ENCODE measurements at places on chromosomes 11 and 22.

DNA sequence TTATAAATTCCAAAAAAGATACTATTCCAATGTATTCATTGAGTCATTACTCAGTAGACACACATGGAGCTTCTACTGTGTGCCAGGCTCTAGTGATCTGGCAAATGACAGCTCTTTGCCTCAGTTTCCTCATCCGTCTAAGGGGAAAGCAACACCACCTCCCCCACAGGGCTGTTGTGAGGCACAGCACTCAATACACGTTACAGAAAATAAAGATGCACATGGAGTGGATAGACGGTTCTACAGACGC, 6.5 kb upstream of the MALAT1 start:
- no peak for DNase-seq

- no peak for DNase-seq
Measured at GRCh38 chr11:78594814-78595213, 20.1 kb upstream of the NARS2 start.

GRCh38 chr11:5285703-5286340, 15.9 kb downstream of the OR51B4 start:
- no peak for DNase-seq

- DNase-seq: no peak
Measured at GRCh38 chr22:38446018-38446601, 8.9 kb downstream of the KCNJ4 start.

GRCh38 chr22:28933321-28933720, 49.9 kb downstream of the ZNRF3 start:
- no peak for DNase-seq

- DNase-seq: no peak
Measured at GRCh38 chr11:44610186-44610955, 44.9 kb downstream of the CD82 start.

DNA sequence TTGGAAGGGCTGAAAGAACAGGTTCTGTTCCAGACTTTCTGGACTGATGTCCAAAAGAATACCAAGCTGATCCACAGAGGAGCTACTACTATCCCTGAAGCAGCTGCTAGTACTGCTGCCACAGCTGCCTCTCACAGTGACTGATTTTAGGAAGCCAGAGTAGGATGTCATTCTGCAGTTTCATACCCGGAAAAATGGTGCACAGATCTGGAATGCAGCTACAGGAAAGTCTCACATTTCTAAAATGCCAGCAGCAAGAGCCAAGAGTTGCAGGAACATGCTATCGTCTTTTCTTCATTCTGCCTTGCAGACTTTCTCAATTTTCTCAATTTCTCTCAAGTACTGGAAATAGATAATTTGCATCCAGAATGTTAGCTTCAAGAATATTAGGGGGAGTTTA, 19.4 kb upstream of the CCDC179 start:
- no peak for DNase-seq

GRCh38 chr22:16819249-16819648, 6.0 kb downstream of the XKR3 start:
- no peak for DNase-seq

GRCh38 chr11:61885784-61886580, 5.4 kb downstream of the FADS3 start:
- DNase-seq: no peak

DNA sequence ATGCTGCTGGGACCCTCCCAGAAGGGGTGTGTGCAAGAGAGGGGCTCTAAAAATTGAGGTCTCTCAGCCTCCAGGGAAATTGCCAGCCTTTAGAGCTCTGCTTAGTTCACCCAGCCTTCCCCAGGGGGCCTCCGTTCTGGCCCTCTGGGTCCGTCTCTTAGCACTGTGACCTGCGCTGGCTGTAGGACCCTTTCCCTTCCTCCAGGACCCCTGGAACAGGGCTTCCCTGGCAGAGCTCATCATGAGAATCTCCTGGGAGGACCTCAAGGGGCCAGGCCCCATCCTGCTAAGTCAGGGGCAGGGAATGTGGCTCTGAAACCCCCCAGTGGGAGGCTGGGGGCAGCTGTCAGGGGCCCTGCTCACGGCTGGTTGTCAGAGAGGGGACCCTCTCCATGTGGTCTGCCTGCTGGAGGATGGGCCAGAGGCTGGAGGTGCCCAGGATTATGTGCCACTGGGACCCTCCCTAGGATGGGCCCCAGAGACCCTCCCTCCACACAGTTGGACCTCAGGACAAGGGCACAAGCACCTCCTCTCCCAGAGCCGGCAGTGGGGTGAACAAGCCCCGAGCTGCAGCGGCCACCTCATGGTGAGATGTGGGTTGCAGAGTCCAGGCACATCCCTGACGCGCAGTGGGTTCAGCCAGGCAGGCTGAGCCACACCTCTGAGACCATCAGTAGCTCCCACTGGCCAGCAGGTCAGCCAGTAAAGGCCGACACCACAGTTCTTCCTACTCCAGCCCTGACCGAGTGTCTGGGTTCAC, 27.1 kb upstream of the GAL start:
- DNase-seq: no peak

DNA sequence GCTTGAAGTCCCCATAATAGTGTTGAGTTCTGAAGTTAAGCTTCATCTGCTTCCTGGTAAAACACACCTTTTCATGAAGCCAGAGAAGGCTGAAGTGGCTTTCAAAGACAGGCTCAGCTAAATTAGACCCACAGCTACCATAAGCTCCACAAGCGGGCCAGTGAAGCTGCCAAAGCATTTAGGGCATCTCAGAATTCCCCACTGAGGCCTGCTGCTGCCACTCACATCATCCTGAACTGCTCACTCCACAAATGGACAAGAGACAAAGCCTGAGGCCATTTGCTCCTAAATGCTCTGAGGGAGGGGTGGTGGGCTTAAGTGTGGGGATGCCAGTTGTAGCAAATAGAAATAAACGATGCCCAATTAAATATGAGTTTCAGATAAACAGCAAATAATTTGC, 14.6 kb downstream of the CCDC83 start:
- DNase-seq: no peak

- peak; percentile 45 for DNase-seq
Measured at GRCh38 chr11:65116370-65117205, 913 bp downstream of the ZNHIT2 start.
